ENCODE measurements at places on chromosomes 2 and 18.

- no peak for DNase-seq
Observed at GRCh38 chr2:7672027-7672684, 754.9 kb downstream of the RNF144A start.

DNA sequence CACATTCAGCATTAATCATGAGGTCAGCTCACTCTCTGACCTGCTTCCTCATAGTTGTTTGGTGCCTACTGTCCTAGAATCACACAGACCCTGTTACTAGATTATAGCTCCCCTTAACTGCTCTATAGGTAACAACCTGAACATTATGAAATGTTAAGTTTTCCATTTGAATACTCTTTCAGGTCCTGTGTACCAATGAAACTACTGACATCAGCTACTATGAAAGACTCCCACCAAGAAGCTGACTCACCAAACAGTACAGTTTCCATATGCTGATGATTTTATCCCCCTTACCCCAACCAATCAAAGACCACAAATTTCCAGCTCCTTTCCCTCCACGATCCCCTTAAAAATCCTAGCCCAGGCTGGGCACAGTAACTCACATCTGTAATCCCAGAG lies 56.3 kb downstream of the SRBD1 start:
- no peak for DNase-seq

GRCh38 chr2:157940024-157940423 lies 63.9 kb upstream of the ACVR1 start:
- no peak for DNase-seq

DNA sequence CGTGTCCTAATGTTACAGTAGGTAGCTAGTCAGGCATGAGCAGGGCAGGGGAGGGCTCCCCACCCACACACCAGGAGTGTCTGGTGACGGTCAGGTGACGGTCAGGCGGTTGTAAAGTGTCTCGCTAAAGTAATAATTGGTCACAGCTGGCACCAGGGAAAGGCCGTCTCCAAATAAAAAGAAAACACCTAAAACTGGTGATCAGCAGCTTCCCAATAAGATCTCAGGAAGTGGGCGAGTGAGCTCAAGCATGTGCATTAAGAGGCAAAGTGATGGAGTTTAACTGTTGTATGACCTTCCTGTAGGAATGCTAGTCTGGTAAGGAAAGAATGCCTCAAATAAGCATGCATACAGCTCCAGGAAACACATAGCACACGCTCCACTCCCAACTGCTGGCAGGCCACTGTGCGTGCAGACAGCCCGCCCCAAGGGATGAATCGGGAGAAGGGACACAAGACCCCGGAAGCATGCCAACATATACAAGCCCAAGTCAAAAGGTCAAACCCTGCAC lies 177.1 kb downstream of the RNF144A start:
- no peak for DNase-seq

DNA sequence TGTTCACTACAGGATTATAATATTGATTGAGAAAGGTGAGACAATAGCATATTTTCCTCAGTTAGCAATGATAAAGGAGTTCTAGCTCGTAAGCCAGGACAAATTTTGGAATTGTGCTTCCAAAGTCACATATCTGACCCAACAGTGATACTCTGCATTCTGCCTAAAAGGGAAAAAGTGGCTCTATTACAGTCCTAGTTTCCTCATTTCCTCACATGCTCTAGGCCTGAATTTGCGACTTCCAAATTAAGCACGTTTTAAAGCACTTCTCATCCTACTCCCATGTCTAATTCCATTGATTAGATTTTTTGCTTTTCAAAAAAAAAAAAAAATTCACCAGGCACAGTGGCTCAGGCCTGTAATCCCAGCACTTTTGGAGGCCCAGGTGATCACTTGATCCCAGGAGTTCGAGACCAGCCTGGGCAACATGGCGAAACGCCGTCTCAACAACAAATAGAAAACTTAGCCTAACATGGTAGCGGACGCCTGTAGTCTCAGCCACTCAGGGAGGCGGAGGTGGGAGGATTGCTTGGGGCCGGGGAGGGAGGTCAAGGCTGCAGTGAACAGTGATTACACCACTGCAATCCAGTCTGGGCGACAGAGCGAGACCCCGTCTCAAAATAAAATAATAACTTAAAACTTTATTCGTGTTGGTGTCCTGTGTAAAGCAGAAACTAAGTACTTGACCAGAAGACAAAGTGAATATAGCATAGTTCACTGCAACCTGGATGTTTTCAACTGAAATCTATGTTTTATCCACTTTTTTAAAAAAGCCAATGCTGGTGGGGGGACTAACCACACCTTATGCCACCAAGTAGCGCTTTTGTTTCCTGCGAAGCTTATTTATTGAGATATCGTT lies 1.5 kb downstream of the ESCO1 start:
- DNase-seq = no peak

- no peak for DNase-seq
Observed at GRCh38 chr2:28364610-28365009, 28.0 kb upstream of the FOSL2 start.

GRCh38 chr18:48785736-48786454 lies 164.9 kb downstream of the SMAD7 start:
- no peak for DNase-seq

GRCh38 chr2:191411472-191411871 lies 166.3 kb downstream of the MYO1B start:
- DNase-seq = no peak

DNA sequence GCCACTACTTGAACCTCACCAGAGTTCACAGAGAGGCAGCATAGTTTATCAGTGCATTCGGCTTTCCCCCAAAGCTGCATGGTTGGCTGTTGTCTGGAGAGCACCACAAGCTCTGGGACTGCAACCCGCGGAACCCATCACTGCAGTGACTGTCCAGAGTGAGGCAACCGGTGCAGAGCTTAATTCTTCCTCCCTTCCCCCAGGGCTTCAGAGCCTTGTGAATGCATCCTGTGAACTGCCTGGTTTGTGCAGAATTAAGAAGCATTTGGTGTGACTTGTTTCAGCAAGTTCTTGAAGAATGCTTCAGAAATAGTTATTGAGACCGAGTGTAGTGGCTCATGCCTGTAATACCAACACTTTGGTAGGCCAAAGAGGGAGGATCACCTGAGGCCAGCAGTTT lies 99.2 kb upstream of the FOSL2 start:
- DNase-seq = no peak

- DNase-seq = no peak
Observed at GRCh38 chr2:55761526-55761925, 67.9 kb upstream of the PNPT1 start.

DNA sequence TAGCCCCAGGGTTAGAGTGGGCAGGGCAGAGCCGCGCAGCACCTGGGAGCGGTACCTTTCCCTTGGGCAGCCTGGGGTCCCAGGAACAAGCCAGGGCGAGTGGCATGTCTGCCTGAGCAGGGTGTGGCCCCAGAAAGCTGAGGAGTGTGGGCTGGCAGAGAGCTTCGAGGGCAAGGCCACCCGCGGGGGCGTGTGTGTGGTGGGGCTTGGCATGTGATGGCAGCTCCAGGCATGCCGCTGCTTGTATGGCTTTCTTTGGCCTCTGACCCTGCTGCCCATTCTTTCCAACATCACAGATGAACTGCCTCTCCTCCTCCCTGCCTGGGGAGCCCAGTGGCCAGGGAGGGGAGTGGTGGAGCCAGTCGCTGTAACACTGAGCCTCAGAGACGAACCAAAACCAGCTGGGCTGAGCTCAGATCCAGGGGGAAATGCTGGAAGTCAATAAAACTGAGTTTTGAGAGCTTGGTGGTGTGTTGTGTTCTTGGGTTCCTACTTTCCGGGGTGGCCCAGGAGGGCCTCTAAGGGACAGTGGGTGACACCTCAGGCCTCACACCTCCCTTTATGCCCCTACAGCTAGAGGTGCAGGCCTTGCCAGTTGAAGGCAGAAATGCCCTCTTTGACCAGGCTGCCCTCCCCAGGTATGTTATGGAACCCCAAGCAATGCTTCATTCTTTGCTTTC lies 7.4 kb downstream of the DNAJB2 start:
- no peak for DNase-seq

DNA sequence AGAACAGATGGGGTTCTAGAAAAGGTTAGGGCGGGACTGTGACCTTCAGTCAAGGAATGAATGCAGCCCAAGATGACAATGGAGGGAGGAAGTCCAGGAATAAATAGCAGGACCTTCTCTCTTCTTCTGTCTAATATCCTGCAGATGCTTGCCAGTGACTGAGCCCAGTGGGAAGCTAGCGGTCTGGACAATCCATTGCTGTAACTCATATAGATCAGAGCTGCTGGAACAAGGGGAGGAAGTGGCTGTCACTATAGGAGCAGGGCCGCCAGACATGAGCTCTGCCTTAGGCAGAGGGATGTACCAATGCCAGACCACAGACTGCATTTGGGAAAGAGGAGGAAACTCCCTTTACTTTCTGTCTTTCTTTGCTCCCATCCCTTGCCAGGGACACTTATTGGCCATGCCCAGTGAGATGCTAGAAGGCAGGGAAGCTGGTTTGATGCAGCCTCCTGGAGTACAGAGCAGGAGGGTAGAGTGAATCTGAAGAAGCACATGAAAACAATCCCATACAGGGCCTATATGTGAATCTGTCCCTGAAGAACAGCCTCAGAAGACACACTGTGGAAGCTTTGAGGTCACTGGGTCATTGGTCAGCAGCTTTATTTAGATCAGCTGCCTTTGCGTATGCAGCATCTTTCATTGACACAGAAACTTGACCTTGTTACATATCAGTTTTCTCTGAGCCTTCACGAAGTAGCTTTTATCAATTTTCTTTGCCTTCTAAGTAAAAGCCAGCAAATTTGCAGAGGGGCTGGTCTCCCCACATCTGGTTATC lies 65.4 kb downstream of the CCDC85A start:
- no peak for DNase-seq

DNA sequence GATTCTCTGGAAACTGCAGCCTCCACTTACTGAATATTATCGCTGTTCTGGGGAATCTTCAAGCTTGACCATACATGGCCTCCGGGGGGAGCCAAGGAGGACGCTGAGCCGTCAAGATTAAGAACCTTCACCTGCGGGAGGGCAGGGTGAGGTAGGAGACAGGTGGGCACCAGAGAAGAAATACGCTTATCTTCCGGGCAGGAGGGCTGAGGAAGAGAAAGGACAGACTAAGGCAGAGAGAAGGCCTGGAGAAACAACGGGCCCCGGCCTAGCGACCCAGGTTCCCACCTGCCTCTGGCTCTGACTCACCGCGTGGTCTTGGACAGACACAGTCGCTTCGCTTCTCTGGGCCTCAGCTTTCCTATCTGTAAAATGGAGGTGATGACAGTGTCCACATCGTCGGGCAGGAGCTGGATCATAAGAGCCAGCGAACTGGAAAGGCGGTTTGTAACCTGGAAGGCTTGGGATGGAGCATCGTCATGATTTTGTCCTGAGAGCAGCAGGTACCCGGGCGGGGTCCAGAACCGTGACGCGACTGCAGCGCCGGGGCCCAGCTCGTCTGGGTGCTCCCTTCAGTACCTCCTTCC lies 659 bp downstream of the ZNF142 start:
- peak; percentile 18 for DNase-seq

DNA sequence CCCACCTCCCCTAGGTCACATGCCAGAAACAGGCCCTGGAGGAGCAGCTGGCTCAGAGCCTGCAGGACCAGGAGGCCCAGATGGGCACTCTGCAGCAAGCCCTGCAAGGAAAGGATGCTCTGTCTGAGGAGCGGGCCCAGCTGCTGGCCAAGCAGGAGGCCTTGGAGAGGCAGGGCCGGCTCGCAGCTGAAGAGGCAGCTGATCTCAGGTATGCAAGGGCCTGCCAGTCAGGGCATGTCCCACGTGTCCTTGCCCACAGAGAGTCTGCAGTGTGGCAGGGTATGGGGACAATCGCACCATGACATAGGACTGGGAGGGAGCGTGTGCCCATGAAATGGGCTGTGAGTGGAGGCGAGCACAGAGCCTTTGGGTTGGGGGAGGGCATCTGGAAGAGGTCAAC lies 39.9 kb downstream of the CROCC2 start:
- no peak for DNase-seq

DNA sequence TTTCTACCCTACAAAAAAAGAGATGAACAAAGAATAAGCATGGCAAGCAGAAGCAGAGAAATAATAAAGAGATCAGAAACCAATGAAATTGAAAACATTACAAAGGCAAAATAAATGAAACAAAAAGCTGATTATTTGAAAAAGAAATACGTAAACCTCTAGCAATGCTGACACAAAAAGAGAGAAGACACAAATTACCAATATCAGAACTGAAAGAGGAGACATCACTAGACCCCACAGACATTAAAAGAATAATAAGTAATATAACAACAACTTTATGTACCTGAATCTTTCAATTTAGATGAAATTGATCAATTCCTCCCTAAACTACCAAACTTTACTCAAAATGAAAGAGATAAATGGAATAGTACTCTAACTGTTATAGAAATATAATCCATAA lies 75.9 kb downstream of the TMEM163 start:
- DNase-seq = no peak

GRCh38 chr2:20638646-20639430 lies 12.1 kb downstream of the HS1BP3 start:
- no peak for DNase-seq

DNA sequence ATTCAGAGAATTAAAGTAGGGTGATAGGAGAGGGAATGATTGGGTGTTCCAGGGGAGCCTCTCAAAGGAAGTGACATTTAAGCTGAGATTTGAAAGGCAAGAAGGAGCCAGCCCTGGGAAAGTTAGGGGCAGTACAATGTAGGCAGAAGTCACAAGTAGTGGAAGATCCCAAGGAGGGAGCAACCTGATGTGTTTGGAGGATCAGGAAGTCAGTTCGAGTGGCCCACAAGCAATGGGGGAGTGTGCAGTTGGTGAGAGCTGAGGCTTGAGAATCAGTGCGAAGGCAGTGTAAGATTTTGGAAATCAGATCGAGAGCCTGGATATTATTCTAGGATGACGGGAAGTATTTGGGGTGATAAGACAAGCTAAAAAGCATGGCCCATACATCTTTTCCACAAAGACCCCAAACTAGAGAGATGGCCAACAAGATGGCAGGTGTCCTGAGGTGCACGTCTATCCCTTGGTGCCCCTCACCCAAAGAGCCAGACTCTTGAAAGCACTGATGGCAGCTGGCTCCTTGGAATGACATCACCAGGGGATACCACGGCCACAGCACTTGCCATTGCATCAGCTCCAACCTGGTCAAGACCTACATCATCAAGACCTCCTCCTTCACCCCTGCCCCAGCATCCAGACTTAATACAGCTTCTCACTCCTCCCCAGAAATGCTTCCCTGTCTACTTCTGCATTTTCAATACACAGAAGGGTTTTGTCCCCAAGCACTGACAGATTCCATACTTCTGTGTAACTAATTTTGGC lies 127.3 kb downstream of the BCL2 start:
- DNase-seq = no peak

DNA sequence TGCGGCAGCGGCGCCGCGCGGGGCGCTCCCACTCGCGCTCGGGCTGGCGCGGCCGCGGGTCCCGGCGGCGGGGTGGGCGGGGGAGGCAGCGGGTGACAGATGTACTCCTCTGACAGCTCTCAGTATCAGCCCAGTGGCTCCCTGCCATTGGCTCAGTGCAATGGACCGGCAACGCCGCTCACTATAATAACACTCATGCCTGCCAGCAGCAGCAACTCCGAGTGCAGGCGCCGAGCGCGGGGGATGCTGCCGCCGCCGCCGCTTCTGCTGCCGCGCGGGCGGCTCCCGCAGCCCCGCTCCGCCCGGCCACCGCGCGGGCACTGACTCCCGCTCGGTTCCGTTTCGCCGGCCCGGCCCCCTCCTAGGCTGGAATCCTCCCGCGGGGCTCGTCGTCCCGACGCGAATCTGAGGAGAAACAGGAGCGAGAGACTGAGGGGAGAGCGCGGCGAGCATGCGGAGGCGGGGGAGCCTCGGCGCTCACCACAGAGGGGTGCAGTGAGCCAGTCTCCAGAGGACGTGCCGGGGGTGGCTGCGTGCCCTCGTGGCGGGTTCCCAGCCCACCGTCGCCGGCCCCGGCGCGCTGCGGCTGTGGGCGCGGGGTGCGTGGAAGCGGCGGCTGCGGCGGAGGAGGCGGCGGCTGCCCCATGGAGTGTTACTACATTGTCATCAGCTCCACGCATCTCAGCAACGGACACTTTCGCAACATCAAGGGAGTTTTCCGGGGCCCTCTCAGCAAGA lies at the start of gene ZNF804A:
ZNF804A (plus strand) TSS at position 214 of the 738 bp plus-strand sequence; CDS start at position 645, 431 bp downstream.
- no peak for DNase-seq

Measured in activated CD4-positive, alpha-beta T cell treated with anti-CD3 and anti-CD28 coated beads, Interleukin-2, amount 50 U/mL, for 24 hours (primary cell).